Stimulated activated CD4-positive, alpha-beta T cell treated with anti-CD3 and anti-CD28 coated beads, TNF-alpha, amount 100 ng/mL, for 1 hour (primary cell): ENCODE measurements at places on chromosomes 5 and 9.

DNA sequence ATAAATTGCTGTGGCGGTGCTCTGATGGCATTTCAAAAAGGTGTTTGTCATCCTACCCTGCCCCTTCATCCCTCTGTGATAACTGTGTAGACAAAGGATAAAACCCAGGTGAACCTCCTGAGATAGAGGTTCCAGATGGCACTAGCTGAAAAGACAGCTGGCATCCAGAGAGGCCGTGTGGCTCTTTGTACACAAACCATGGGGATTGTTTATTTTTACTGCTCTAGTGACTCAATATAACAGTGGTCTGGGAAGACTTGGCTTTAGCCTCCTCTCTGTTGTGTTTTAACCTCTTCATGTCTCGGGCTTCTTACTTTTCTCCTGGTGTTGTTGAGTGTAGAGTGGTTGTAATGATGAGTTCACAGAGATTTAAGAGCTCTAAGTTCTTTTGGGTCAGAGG lies 48.8 kb downstream of the SH3GL2 start:
- DNase-seq: no peak

DNA sequence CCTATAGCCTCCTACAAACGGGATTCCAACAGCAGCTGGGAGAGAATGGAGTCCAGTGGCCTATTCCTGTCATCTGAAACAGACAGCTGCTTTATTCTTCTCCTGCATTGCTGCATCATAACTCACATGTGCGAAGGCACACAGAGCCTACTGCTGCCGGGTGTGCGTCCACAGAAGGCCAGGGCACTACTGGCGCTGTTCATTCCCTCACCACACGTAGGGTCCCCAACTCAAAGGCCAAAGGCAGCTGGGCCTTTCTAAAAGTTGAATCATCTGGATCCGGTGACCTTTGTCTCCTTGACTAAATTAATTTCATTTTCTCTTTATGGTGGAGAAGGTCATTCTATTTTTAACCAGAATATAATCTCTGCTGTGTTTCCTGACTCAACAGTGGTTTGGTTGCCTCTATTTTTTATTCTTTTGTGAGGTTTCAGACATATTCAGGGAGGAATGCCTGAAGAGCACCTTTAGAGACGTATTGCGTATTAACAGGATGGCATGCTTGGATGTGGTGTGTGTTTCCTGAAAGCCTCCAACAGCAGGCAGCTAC lies 10.8 kb upstream of the SPATA24 start:
- DNase-seq: no peak

DNA sequence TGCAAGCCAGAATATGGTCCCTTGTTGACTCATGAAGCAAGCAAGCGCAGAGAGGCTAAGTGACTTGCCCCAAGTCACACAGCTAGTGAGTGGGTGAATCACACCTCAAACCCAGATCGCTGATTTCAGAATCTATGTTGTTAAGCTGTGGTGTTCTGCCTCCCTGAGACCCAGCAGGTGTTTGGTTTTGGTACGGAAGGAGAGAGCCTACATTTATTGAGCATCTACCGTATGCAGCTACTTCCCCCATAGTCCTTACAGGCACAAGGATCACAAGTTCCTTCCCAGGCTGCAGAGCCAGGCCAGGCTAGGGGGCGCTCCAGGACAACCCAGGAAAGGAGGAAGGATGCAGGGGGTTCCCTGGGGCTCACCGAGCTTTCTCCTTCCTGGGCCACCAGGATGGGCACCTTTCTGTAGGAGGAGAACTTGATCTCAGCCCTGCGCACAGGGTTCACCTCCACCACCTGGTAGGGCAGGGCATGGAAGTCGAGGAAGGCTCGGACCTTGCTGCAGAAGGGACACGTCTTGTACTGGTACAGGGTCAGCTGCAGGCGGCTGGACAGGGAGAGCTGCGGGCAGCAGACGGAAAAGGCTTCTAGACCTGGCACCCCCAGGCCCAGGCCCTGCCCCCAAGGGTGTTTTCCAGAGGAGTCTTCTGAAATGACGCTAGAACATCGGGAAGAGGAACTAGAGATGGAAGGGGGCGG lies 2.5 kb downstream of the PTGES2 start:
- DNase-seq: no peak

DNA sequence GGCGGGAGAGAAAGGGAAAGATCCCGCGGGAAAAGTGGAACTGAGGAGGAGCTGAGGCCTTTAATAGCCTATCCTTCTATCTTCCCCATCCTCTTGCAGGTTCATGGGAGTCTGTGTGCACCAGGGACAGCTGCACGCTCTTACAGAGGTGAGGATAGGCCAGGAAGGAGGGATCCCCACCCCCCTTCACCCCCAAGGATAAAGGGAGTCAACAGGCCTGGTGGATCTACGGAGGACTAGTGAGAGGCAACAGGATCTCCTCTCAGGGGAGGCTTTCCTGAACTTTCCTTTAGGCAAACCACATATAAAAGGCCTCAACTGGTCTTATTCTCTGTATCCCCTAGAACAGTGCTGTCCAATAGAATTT lies 1.1 kb downstream of the TESK1 start:
- no peak for DNase-seq

- no peak for DNase-seq
These were observed 122.2 kb upstream of the MAN2A1 start for GRCh38 chr5:109567374-109568044.

- DNase-seq: no peak
These were observed 34.4 kb upstream of the ELL2 start for GRCh38 chr5:95995962-95996489.

- DNase-seq: no peak
These were observed 26.8 kb upstream of the IQGAP2 start for GRCh38 chr5:76376148-76376865.

DNA sequence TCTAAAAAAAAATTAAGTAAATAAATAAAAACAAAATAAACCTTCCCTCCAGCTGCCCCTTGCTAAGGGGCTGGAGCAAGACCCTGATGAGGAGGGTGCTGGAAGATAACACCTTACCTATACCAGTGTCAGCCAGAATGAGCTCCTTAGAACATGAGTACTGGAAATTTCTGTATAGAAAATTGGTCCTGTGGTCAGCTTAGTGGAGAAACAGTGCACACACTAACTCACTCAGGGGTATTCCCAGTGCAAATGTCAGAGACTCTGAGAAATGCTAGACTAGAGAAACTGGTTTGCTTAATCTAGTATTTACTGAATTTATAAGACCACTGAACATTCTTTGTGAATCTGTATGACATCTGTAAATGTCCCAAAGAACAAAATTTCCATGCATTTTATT lies 62.1 kb upstream of the CTXN3 start:
- no peak for DNase-seq

DNA sequence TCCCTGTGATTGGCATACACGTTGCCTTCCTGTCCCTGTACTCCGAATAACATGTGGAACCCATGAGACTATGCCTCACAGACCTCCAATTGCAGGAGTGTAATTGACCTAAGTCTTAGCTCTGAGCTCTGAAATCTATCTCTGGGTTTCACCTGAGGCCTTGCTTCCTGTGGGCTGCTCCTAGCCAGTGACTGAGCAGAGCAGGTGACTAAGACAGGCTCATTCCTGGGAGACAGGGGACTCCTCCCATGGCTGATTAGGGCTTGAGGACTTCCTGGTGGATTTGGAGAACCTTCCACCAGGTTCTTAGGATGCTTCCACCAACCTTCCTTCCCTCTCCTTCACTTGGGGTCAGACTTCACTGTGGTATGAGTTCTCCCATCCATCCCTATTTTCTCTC lies 22.3 kb upstream of the MIER3 start:
- no peak for DNase-seq

DNA sequence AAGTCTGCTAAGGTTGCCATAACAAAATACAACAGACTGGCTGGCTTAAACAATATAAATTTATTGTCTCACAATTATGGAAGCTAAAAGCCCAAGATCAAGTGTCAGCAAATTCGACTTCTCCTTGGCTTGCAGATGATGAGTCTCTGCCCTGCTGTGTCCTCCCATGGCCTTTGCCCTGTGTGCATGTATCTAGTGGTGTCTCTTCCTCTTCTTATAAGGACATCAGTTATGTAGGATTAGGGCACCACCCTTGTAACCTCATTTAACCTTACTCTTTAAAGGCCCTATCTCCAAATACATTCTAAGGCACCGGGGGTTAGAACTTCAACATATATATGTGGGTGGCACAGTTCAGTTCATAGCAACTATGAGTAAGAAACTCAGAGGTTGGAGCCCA lies 157.9 kb upstream of the RASA1 start:
- no peak for DNase-seq

GRCh38 chr9:69919461-69920061 lies 98.9 kb downstream of the CFAP95 start:
- no peak for DNase-seq

DNA sequence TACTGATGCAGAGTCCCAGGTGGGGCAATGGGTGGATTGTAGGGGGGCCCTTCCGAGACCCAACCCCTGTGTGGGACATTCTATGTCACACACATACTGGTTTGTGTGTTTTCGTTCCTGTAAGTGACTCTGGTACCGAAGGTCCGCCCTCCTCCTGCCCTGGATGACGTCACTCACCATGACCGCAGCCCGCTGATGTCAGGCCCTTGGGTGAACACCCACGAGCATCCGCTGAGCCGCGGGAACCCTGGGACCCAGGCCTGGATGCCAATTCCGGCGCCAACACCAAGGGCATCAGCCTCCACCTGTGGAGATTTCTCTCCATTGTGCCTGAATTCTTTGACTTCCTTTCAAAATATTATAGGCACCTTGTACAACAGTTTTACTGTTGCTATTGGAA lies 184.3 kb downstream of the MTRR start:
- DNase-seq: no peak

- no peak for DNase-seq
These were observed 23.5 kb downstream of the NTNG2 start for GRCh38 chr9:132185073-132186009.

DNA sequence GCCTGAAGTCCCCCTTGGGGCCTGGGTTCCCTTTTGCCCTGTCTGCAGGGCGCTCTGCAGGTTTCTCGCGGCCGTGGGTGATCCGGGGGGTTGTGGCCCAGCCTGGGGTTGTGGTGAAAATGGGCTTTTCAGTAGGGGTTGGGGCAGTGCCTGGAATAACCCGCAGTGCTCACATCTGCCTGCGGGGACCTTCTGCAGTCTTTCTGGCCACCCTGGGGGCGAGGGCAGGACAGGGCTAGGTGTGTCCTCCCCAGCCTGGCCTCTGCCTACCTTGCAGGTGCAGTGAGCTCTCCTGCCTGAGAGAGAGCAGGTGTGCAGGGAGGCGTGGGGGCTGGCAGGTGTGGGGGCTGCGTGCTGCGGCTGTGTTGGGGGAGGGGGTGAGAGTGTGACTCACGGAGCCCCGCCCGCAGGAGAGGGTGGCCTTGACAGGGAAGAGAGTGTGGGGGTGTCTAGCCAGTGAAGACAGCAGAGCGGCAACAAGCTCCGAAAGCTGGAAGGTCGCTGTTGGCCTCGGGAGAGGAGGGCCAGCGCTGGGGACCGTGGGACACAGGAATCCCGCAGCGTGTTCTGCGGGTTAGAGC lies 131.4 kb downstream of the MRPL36 start:
- DNase-seq: no peak

GRCh38 chr5:79756076-79756475 lies 66.4 kb downstream of the CMYA5 start:
- DNase-seq: no peak
